ENCODE measurements at places on chromosomes 5 and 9. TPM values are rescaled to one million over a fixed set of nuclear protein-coding genes. Genes with fewer than 3 reads are reported as not detected.

CD72 gene
- 1.9 TPM for total RNA-seq

SLC6A3 gene
- not detected for total RNA-seq

CD14 gene
- 0.36 TPM for total RNA-seq

DOCK8 gene
- total RNA-seq: 0.18 TPM

SIT1 gene
- 1.6 TPM for total RNA-seq
